ENCODE measurements at places on chromosomes 11 and 22. TPM values are rescaled to one million over a fixed set of nuclear protein-coding genes. Genes with fewer than 3 reads are reported as not detected.

The ARHGAP8 gene
- 1.4 TPM for total RNA-seq

The SAA4 gene
- not detected for total RNA-seq

The HOATZ gene
- total RNA-seq: not detected

The SMIM38 gene
- 0.78 TPM for total RNA-seq

The HORMAD2 gene
- total RNA-seq: 0.78 TPM

The C11orf86 gene
- not detected for total RNA-seq

The OR52E8 gene
- total RNA-seq: not detected

The SPDYC gene
- not detected for total RNA-seq

The SUSD2 gene
- total RNA-seq: not detected

Data from occipital lobe (tissue), 3 donors.